Natural killer cell (primary cell): ENCODE measurements at places on chromosomes 16 and 17. TPM values are rescaled to one million over a fixed set of nuclear protein-coding genes. Genes with fewer than 3 reads are reported as not detected.

DNA sequence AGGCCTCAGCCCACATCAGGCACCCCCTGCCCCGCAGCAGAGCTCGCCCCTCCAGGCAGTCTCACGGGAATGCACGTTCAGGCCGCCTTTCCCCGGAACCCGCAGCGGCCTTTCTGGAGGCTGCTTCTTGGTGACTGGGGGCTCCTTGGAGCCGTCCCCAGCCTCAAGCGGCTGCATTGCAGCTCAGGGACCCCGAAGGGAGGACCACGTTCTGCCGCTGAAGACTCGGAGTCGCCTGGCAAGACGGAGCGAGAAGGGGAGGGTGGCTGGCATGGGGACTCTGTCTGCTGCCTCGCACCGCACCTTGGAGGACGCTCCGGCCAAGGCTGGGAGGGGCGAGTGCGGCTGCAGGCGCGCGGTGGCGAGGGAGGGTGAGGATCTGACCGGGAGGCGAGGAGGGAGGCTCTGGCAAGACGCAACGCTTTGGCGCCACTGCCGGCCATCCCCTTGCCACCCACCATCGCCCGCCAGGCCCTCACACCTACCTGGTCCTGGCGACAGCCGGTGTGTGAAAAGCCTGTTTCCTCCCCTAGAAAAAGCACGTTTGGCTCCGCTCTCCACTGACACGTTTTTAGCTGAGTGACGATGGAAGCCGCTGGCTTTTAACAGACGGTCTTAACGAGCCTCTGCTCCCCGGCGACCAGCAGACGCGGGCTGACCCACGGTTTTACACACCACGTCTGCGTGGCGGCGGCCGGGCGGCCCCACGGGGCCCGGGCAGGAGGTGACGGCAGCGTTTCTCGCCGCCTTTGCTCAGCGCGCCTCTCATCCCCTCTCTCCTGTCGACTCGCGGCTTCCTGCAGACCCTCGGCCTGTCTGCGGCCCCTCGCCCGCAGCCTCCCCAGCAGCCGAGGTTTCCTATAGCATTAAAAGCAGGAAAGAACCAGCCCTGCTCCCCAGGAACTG lies 16.7 kb upstream of the GNG13 start:
- H3K36me3 ChIP-seq = no peaks in the 10 kb centered on the region
- no peak overlapping the region for H3K4me3 ChIP-seq
- H3K4me1 ChIP-seq = peaks cover 10% of the 10 kb centered on the region
- peaks cover 14% of the 10 kb centered on the region for H3K27me3 ChIP-seq

GRCh38 chr17:41631025-41631897 lies 6.9 kb upstream of the KRT17 start:
- H3K4me3 ChIP-seq = no peak overlapping the region
- DNase-seq = no peak
- H3K36me3 ChIP-seq = no peaks in the 10 kb centered on the region
- H3K27me3 ChIP-seq = no peaks in the 10 kb centered on the region
- H3K27ac ChIP-seq = no peak overlapping the region

DNA sequence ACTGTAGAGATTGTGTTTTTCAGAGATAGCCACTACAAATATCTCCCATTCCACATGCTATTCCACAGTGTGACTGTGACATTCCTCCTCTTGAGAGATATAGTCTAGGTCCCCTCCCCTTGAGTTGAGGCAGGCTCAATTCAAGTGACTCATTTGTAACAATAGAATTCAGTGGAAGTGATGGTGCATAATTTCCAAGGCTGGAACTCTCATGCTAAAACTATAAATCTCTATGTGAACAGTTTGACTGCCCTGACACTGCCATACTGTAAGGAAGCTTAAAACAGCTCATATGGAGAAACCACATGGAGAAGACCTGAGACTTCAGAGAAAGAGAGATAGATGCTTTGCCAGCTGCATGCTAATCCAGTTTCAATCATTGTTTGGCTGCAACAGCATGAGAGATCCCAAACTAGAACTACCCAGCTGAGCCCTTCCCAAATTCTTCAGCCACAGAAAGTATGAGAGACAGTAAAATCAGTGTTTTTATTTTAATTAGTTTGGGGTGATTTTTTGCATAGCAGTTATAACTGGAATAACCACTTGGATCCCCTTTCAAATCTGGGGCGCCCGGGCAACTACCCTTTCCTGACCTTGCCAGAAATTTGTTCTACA lies 19.5 kb upstream of the CSNK2A2 start:
- no peaks in the 10 kb centered on the region for H3K4me1 ChIP-seq
- no peak overlapping the region for H3K27ac ChIP-seq
- no peak overlapping the region for H3K4me3 ChIP-seq
- no peak for DNase-seq
- peaks cover 3% of the 10 kb centered on the region for H3K27me3 ChIP-seq
- no peaks in the 10 kb centered on the region for H3K36me3 ChIP-seq

- no peak overlapping the region for H3K27ac ChIP-seq
- no peak for DNase-seq
- H3K4me1 ChIP-seq = peaks cover 26% of the 10 kb centered on the region
- H3K36me3 ChIP-seq = no peaks in the 10 kb centered on the region
Observed at GRCh38 chr17:37828651-37829124, 83.8 kb upstream of the HNF1B start.

DNA sequence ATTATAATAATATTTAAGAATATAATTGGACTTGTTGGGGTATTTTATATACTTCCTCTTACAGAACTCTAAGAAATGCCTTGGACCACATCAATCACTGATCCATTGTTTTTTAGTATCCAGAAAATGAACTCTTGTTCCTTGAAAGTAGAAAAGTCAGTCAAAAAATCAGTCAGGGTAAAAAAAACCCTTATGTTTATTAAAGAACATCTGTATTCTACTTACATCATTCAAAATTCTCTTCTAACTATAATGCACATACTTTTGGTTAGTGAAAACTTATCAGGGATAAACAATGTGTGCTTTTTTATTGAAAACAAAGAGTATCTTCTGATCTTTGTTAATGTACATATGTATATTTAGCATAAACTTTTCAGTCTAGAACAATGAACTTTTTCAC lies 23.5 kb upstream of the CDR2 start:
- H3K4me3 ChIP-seq = no peak overlapping the region
- DNase-seq = no peak
- no peak overlapping the region for H3K27ac ChIP-seq
- no peaks in the 10 kb centered on the region for H3K4me1 ChIP-seq
- H3K36me3 ChIP-seq = no peaks in the 10 kb centered on the region

DNA sequence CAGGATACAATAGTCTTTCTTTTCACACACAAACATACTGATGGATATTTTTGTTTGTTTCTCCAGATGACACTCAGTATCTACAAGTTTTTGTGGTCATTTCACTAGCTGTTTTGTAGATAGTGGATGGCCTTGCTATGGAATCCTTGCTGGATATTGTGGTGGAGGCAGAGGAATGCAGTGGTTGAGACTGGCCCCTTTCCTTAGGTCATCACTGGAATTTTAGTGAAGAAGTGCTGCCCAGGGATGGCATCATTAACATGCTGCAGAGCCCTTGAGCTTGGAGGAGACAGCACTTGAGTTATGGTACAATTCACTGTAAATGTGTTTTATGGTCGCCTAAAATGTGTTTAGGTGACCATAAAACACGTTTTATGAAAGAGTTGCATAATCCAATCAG lies 455.9 kb upstream of the HSBP1 start:
- no peak overlapping the region for H3K4me3 ChIP-seq
- H3K27me3 ChIP-seq = no peaks in the 10 kb centered on the region

- H3K36me3 ChIP-seq = no peaks in the 10 kb centered on the region
- no peak overlapping the region for H3K4me3 ChIP-seq
- DNase-seq = no peak
- H3K27ac ChIP-seq = no peak overlapping the region
Observed at GRCh38 chr16:80198311-80199299, 342.2 kb upstream of the DYNLRB2 start.

GRCh38 chr16:10938796-10939648 lies 3.2 kb downstream of the DEXI start:
- H3K27ac ChIP-seq = no peak overlapping the region
- no peaks in the 10 kb centered on the region for H3K27me3 ChIP-seq
- no peaks in the 10 kb centered on the region for H3K36me3 ChIP-seq
- H3K4me1 ChIP-seq = peaks cover 57% of the 10 kb centered on the region
- no peak overlapping the region for H3K4me3 ChIP-seq
- no peak for DNase-seq

- H3K4me1 ChIP-seq = no peaks in the 10 kb centered on the region
- no peaks in the 10 kb centered on the region for H3K27me3 ChIP-seq
- DNase-seq = no peak
- H3K27ac ChIP-seq = no peak overlapping the region
- no peak overlapping the region for H3K4me3 ChIP-seq
Observed at GRCh38 chr17:72249441-72249840, 128.6 kb downstream of the SOX9 start.

GRCh38 chr16:4788489-4788889 lies 344 bp upstream of the SEPTIN12 start:
- H3K4me3 ChIP-seq = no peak overlapping the region
- no peak for DNase-seq
- no peak overlapping the region for H3K27ac ChIP-seq
- H3K27me3 ChIP-seq = no peaks in the 10 kb centered on the region

- no peaks in the 10 kb centered on the region for H3K27me3 ChIP-seq
- no peak overlapping the region for H3K27ac ChIP-seq
- peaks cover 61% of the 10 kb centered on the region for H3K4me1 ChIP-seq
- H3K36me3 ChIP-seq = no peaks in the 10 kb centered on the region
Observed at GRCh38 chr17:8862213-8863056, 5.0 kb downstream of the PIK3R6 start.

DNA sequence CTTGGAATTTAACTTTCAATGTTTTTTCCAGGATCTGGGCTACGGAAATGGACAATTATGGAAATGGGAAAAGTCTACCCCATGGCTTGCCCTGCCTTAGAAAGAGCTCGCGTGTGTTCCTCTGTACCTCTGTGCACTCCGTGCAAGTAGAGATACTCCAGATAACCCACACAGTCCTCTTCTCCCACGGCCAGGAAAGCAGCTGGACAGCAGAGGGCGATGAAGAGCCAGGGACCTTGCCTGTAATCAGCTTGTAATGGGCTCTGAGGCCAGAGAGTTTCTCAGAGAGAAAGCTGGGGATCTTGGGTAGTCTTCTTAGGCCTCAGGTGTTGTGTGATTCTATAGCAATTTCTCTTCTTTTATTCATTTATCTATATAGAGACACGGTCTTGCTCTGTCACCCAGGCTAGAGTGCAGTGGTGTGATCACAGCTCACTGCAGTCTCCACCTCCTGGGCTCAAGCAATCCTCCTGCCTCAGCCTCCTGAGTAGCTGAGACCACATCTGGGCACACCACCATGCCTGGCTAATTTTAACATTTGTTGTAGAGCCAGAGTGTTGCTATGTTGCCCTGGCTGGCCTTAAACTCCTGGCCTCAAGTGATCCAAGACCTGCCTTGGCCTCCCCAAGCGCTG lies 2.4 kb upstream of the SOCS7 start:
- H3K36me3 ChIP-seq = no peaks in the 10 kb centered on the region
- no peak overlapping the region for H3K27ac ChIP-seq
- H3K4me3 ChIP-seq = no peak overlapping the region
- peak; percentile 90 for DNase-seq
- H3K27me3 ChIP-seq = no peaks in the 10 kb centered on the region
- peaks cover 19% of the 10 kb centered on the region for H3K4me1 ChIP-seq

DNA sequence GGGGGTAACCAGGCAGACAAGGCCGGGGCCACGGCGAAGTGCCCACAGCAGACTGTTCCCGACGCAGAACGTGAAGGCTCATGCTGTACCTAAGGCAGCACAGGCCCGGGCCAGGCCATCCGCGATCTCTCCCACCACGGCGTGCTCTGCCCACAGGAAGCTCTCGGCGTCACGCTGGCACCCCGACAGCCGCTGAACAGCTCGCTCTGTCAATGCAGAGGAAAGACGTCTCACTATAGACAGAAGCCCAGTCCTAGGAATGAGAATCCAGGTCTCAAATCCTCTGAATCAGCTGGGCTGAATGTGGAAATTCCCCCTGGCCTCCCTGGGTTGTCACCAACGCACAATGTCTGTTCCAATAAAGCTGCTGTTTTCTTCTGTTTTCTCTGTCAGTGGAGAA lies 21.4 kb downstream of the SERPINF1 start:
- H3K27me3 ChIP-seq = no peaks in the 10 kb centered on the region
- peak overlapping the region; percentile 82 for H3K27ac ChIP-seq

- no peak for DNase-seq
- no peaks in the 10 kb centered on the region for H3K36me3 ChIP-seq
- H3K27me3 ChIP-seq = no peaks in the 10 kb centered on the region
- H3K27ac ChIP-seq = no peak overlapping the region
- H3K4me3 ChIP-seq = no peak overlapping the region
Observed at GRCh38 chr17:21711182-21711581, 18.9 kb downstream of the KCNJ18 start.

- H3K27me3 ChIP-seq = no peaks in the 10 kb centered on the region
- no peak for DNase-seq
- H3K36me3 ChIP-seq = peaks cover 7% of the 10 kb centered on the region
- H3K4me3 ChIP-seq = no peak overlapping the region
- H3K4me1 ChIP-seq = peaks cover 5% of the 10 kb centered on the region
Observed at GRCh38 chr16:519841-520687, 7.4 kb upstream of the CAPN15 start.

Gene TBC1D3B
- 8.2 TPM for total RNA-seq

Gene CES3
- total RNA-seq = 0.19 TPM

Gene GUCY2D
- total RNA-seq = not detected

Gene SLC6A4
- total RNA-seq = 0.43 TPM

Gene MYH2
- not detected for total RNA-seq
